AG04449 (cell line): ENCODE measurements at places on chromosomes 12 and 14.
A peak's percentile ranks its signal among the peaks of the same experiment; 100 is the strongest.

- no peak for DNase-seq
Observed at GRCh38 chr12:14769466-14769968, 33.8 kb downstream of the WBP11 start.

DNA sequence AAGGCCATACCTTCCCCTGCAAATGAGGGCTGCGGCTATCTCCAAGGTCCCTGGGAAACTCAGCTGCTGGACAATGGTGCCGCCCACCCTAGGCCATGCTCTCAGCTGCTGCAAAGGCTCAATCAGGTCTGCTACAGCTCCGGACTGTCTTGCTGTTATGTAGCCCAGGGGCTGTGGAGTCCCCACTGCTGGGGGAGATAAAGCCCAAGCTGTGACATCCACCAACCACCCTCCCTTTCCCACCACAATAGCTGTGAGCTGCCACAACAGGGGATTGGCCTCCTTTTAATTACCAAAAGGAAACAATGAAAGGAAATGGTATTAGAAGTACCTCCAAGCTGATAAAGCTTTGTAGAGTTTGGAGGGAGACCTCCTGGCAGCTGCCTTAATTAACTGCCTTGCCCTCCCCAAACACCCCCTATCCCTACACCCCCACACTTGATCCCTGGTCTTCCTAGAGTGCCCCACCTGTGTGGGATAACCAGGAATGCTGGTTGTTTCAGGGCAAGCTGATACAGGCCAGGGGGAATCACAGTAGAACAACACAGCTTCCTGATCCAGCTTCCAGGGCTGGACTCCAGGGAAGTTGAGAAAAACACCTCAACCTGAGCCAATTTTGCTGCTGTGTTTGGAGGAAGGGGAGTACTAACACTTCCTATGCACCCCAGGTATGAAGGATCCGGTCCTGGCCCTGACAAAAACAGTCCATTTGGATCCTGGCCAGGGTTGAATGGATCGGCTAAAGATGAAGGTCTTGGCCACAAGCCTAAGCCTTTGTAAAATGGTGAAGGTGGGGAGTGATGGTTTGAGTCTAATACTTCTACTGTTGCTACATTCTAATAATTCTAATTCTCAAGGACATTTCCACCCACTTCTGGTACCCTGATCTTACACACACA is at the start of gene VWF:
Gene VWF, minus strand, starts transcription at position 260 of the 899 bp plus-strand sequence. CDS start 1,474 bp downstream, outside the sequence.
- DNase-seq, result no peak

GRCh38 chr14:50094056-50094755 is 22.2 kb downstream of the VCPKMT start:
- no peak for DNase-seq

DNA sequence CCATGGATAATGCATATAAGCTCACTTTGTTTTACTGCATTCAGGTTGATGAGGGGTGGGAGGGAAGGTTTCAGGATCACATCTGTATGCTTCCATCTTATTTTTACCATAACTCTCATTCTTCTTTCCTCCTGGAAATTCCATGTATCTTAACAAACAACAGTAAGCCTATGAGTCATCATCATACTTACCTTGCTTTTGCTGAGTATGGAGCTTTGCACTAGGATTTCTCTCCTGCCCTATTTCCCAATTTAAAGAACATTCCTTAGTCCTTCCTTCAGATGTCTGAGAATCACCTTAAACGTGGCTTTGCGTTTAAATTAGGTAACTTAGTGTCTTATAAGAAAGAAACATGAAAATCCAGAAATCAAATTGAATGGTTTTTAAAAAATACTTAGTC is 1.6 kb upstream of the CLEC14A start:
- DNase-seq, result no peak

- DNase-seq, result no peak
Observed at GRCh38 chr14:101813171-101813759, 51.8 kb downstream of the PPP2R5C start.

DNA sequence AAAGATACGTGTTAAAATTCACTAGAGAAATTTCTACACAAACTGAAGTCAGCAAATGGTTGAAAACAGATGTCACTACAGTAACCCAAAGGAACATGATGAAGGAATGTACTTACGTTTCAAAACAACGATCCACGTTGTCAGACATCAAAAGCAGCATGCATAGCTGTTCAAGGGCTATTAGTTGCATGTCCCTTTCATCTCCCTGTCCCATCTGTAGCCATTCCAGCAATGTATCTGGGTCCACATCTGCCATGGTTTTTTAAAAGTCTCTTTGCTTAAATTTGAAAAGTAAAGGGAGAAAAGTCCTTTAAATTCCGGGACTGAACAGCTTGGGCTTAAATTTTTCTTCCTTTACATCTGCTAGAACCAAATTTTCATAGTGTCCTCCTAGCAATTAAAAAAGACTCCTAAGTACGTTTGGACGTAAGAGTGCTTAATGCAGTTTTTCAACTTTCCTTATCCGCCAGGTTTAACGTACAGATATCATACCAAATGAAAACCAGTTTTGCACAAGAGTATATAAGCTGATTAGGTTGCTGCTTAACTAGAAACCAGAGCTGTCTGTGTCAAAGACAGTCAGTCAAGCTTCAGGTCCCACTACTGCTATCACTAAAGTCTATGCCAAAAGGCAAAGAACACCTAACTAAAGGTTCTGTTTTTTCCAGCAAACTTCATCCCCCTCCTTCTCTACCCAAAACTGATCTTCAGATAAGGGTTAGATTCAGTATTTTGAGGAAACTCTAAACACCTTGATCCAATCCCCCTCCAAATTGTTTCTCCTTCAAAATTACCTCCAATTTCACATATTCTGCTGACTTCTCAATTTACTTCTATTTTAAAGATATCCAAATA is 1.7 kb downstream of the HECTD1 start:
- peak; percentile 49 for DNase-seq

GRCh38 chr14:61498811-61499210 is 177.4 kb downstream of the PRKCH start:
- DNase-seq, result no peak

GRCh38 chr14:33404054-33404453 is 465.4 kb downstream of the NPAS3 start:
- peak; percentile 19 for DNase-seq

- DNase-seq, result no peak
Observed at GRCh38 chr12:87259391-87259790, 769.8 kb downstream of the C12orf50 start.

- peak; percentile 73 for DNase-seq
Observed at GRCh38 chr12:80553316-80553715, 109.3 kb downstream of the PTPRQ start.

- no peak for DNase-seq
Observed at GRCh38 chr14:101623685-101624444, 62.6 kb downstream of the DIO3 start.

GRCh38 chr14:39666386-39666785 is 234.2 kb upstream of the FBXO33 start:
- DNase-seq, result no peak

GRCh38 chr12:63912651-63913050 is 68.2 kb downstream of the SRGAP1 start:
- DNase-seq, result no peak

GRCh38 chr12:24034160-24034559 is 84.7 kb upstream of the SOX5 start:
- DNase-seq, result no peak

DNA sequence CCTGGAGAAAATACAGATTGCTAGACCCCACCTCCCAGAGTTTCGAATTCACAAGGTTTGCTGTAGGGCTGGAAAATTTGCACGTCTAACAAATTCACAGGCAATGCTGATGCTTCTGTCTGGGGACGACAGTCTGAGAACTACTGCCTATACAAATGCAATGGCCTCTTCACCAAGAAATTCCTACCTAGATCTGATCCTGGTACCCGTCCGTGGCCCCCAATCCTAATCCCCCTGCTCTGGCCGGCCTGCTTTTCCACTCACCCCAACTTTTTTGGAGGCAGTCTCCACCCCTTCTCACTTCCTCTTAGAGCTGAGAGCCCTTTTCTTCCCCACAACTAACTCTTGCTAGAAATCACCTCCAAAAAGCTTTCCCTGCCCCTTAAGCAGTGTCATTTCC is 3.1 kb upstream of the SSH1 start:
- DNase-seq, result no peak

- DNase-seq, result no peak
Observed at GRCh38 chr12:48995086-48995879, 3.9 kb downstream of the DDN start.

- DNase-seq, result no peak
Observed at GRCh38 chr14:24852312-24853060, 197.5 kb downstream of the STXBP6 start.

- no peak for DNase-seq
Observed at GRCh38 chr12:29229158-29229505, 80.1 kb downstream of the FAR2 start.

- DNase-seq, result no peak
Observed at GRCh38 chr12:119704065-119704747, 36.3 kb downstream of the PRKAB1 start.

DNA sequence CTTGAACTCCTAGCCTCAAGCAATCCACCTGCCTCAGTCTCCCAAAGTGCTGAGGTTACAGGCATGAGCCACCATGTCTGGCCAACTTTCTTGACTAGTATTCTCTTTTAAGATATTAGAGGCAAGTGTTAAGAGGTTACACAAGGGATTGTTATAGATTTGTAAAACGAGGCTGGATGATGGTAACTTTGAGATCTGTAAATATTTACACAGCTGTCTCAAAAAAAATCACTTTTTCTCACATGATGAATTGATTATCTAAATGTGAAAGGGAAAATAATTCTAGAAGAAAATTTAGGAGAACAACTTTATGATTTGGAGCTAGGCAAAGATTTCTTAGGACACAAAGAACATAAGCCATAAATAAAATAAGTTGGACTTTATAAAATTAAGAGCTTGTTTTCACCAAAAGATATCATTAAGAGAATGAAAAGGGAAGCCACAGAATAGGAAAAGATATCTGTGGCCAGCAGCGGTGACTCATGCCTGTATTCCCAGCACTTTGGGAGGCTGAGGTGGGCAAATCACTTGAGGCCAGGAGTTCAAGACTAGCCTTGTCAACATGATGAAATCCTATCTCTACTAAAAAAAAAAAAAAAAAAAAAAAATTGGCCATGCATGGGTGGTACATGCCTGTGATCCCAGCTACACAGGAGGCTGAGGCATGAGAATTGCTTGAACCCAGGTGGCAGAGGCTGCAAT is 77.4 kb downstream of the BBS10 start:
- no peak for DNase-seq

DNA sequence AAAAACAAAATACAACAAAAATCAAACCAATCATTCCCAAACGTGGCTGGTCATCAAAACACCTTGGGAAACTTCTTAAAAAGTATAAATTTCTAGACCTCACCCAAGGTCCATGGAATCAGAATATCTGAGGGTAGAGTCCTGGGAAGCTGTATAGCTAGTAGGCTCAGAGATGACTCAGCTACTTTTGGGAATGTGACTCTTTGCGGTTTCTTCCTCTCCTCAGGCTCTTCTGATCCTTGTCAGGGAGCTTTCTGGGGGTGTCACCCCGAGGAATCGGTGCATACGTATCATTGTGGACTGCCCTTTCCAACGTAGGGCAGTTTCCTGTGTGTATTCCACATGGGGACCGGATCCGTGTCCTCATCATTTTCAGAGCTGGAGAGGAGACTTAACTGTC is 14.8 kb downstream of the JDP2 start:
- no peak for DNase-seq

GRCh38 chr14:58755031-58755925 is 117.5 kb downstream of the DACT1 start:
- DNase-seq, result no peak

- no peak for DNase-seq
Observed at GRCh38 chr14:92224358-92224954, 98.5 kb upstream of the SLC24A4 start.
